ENCODE measurements at places on chromosomes 2 and 18.

- DNase-seq: no peak
Observed at GRCh38 chr18:55779691-55780585, 191.9 kb upstream of the TCF4 start.

- no peak for DNase-seq
Observed at GRCh38 chr18:55402731-55403405, 185.1 kb downstream of the TCF4 start.

DNA sequence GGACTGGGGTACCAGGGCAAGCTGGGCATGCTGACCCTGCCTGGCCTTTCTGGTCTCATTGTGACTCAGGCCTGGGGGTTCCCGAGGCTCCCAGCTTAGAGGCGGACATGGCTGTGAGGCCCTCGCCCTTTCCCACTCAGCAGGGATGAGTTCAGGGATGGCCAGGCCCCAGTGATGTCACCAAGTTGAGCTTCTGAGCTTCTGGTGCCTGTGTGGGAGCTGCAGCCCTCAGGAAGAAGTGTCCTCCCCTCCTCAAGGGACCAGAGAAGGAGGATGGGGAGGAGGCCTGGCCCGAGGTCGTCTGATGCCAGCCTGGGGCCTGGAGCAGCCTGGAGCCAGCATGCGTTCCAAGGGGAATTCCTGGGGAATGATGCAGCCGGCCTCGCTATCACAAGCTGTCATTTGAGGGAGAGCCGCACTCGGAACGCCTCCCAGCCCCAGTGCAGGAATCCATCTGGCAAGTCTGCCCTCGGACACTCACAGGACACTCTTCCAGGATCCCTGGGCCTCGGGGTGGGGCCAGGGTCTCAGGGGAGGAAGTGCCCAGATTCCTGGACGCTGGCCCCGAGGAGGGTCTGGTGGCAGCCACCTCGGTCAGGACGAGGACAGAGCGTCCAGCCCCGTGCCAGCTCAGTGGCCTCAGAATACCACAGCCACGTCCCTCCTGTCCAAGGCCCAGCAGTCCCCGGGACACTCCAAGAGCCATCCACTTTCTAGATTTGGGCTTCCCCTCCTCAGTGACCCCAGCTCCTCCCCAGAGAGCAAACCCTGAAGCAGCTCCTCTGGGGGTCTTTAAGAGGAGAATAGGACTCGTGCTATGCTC lies 61.2 kb upstream of the GPC1 start:
- peak; percentile 61 for DNase-seq

GRCh38 chr2:219681694-219682300 lies 54.4 kb downstream of the SLC4A3 start:
- DNase-seq: no peak

GRCh38 chr18:46324087-46324955 lies 220.1 kb downstream of the HAUS1 start:
- peak; percentile 17 for DNase-seq

- DNase-seq: no peak
Observed at GRCh38 chr2:10490806-10491291, 42.7 kb upstream of the ODC1 start.

DNA sequence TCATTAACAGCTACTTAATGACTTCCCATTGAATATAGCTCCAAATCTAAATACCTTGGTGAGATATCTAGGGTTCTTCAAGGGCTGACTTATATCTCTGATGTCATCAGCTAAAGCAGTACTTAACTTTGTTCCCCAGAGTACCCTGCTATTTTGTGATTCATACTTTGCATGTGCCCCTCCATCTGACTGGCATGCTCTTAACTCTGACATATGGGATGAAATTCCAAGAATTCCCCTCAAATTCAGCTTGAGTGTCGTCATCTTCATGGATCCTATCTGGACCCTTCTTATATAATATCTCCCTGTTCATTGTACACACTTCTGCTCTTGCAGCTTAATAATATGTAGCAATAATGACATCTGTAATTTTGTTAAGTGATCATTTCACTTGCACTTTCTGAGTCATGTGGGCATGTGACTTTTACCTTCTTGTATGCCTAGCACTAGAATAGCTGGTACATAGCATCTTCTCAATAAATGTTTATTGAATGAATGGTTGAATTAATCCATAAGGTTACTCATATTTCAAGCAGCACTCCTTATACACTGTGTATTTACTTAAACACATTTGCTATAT lies 172.9 kb downstream of the WDR7 start:
- DNase-seq: no peak

GRCh38 chr2:5683471-5683870 lies 8.7 kb upstream of the SOX11 start:
- no peak for DNase-seq

- no peak for DNase-seq
Observed at GRCh38 chr2:107001062-107001461, 115.1 kb upstream of the ST6GAL2 start.

GRCh38 chr2:128298846-128299507 lies 19.7 kb downstream of the HS6ST1 start:
- no peak for DNase-seq
